ENCODE measurements at places on chromosomes 16 and 17.

GRCh38 chr17:46003907-46004748, 5.1 kb downstream of the STH start:
- no peaks in the 10 kb centered on the region for H3K4me1 ChIP-seq
- H3K36me3 ChIP-seq = no peaks in the 10 kb centered on the region
- no peaks in the 10 kb centered on the region for H3K27me3 ChIP-seq
- H3K4me3 ChIP-seq = no peak overlapping the region
- H3K27ac ChIP-seq = no peak overlapping the region

DNA sequence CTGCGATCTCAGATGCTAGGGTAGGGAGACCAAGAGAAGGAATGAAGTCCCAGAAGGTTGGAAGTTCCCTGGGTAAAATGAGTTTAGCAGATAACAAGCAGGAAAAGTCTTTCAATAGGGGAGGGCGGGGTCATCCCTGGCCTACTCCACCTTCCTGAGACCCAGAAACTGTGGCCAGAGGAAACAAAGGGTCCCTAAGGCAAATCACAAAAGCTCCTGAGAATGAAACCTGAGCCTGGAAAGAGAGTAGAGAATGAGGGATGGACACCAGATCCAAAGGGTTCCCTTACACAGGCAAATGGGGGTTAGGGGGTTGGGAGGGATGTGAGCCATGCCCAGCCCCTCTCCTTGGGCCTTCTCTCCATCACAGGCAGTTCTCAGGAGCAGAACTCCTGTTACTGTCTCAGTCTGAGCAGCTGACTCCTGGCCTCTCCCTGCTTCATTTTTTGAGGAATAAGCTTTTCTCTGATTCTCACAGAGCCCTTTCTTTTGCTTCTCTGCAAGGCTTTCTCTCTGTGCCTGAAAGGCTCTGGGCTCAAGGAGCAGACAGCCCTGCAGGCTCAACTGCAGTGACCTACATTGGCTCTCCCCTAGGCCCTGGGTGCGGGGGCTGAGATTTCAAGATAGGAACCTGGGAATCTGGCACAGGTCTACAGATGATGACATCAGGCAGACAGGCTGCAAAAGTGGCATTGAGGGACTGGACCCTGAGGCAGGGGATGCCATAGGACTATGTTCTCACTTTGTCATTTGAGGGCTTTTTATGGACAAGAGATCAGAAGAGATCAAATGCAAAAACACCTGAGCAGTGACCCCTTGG, 9.8 kb upstream of the NR1D1 start:
- H3K27me3 ChIP-seq = no peaks in the 10 kb centered on the region
- no peak overlapping the region for H3K4me3 ChIP-seq
- no peak for DNase-seq
- H3K4me1 ChIP-seq = peaks cover 77% of the 10 kb centered on the region
- H3K27ac ChIP-seq = no peak overlapping the region

DNA sequence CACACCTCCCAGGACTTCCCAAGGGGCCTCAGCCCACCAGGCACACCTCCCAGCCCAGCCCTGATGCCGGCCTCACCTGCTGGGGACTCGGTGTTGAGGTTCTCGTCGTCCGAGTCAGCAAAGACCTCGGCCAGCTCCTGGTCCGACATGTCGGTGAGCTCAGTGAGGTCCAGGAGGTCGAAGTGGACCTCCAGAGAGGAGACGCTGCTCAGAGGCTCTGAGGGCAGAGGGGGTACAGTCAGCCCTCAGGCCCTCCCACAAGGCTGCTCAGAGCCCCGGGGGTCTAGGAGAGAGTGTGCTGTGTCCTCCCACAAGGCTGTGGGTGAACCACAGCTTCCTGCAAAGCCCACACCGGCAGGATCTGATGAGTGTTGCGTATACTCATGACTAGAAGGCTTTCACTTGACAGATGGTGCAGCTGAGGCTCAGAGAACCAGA, 10.5 kb downstream of the DBNDD1 start:
- peak overlapping the region; percentile 70 for H3K4me3 ChIP-seq
- no peaks in the 10 kb centered on the region for H3K36me3 ChIP-seq

GRCh38 chr17:83200751-83201150, 121.3 kb downstream of the METRNL start:
- H3K4me1 ChIP-seq = peaks cover 34% of the 10 kb centered on the region
- peak overlapping the region; percentile 66 for H3K4me3 ChIP-seq
- peak overlapping the region; percentile 96 for H3K27ac ChIP-seq
- H3K36me3 ChIP-seq = no peaks in the 10 kb centered on the region

- H3K27ac ChIP-seq = no peak overlapping the region
- H3K4me1 ChIP-seq = peaks cover 12% of the 10 kb centered on the region
- H3K27me3 ChIP-seq = peaks cover 29% of the 10 kb centered on the region
- H3K36me3 ChIP-seq = no peaks in the 10 kb centered on the region
These were observed 146.4 kb upstream of the CIBAR2 start for GRCh38 chr16:85258629-85259028.

GRCh38 chr17:38453951-38454421, 25.7 kb downstream of the ARHGAP23 start:
- no peak for DNase-seq
- H3K36me3 ChIP-seq = no peaks in the 10 kb centered on the region
- H3K27me3 ChIP-seq = peaks cover 52% of the 10 kb centered on the region
- H3K27ac ChIP-seq = no peak overlapping the region

- peaks cover 1% of the 10 kb centered on the region for H3K36me3 ChIP-seq
- no peak overlapping the region for H3K27ac ChIP-seq
- H3K4me3 ChIP-seq = no peak overlapping the region
- peaks cover 6% of the 10 kb centered on the region for H3K4me1 ChIP-seq
- no peaks in the 10 kb centered on the region for H3K27me3 ChIP-seq
These were observed 9.9 kb downstream of the LGALS3BP start for GRCh38 chr17:78969865-78970264.

- DNase-seq = no peak
- no peak overlapping the region for H3K4me3 ChIP-seq
- peaks cover 27% of the 10 kb centered on the region for H3K4me1 ChIP-seq
- H3K27ac ChIP-seq = no peak overlapping the region
- H3K36me3 ChIP-seq = no peaks in the 10 kb centered on the region
These were observed 5.1 kb upstream of the KIFC3 start for GRCh38 chr16:57807252-57807967.

DNA sequence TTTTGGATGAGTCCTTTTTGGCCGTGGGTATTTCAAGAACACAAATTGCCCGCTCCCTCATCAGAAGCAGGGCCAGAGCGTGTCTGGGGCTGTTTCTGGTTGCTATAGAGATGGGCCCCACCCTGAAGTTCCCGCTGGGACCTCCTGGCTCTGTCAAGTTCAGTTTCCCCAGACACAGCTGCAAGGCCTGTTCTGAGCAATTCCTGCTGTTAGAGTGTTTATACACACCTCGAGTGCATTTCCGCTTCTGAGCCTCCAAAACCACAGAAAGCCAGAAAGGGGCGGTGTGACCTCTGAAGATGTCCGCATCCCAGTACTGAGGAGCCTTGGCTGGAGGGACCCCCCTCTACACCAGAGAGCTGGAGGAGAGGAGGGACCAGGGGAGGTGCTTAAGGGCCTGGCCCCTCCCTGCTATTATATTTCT, 9.3 kb upstream of the WBP2 start:
- DNase-seq = peak; percentile 55
- no peaks in the 10 kb centered on the region for H3K27me3 ChIP-seq
- H3K4me3 ChIP-seq = no peak overlapping the region
- peak overlapping the region; percentile 56 for H3K27ac ChIP-seq
- no peaks in the 10 kb centered on the region for H3K36me3 ChIP-seq
- H3K4me1 ChIP-seq = peaks cover 15% of the 10 kb centered on the region

GRCh38 chr17:31158746-31159377, 64.1 kb downstream of the NF1 start:
- DNase-seq = no peak
- H3K4me1 ChIP-seq = peaks cover 7% of the 10 kb centered on the region

DNA sequence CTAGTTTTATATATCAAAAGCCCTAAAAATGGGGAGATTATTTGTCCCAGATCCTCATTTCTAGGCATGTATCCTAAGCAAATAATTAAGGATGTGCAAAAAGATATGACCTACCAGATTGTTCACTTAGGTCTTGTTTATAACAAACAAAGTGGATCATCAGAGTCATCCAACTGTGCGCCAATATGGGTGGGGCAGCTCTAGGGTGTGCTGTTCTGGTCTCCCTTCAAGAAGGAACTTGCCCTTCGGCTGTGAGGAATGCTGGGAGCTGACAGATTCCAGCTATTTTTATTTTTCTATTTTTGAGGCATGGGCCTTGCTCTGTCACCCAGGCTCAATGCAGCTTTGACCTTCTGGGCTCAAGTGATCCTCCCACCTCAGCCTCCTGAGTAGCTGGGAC, 13.8 kb downstream of the CHP2 start:
- H3K4me3 ChIP-seq = no peak overlapping the region
- no peak overlapping the region for H3K27ac ChIP-seq
- no peaks in the 10 kb centered on the region for H3K36me3 ChIP-seq

- DNase-seq = no peak
- H3K27me3 ChIP-seq = no peaks in the 10 kb centered on the region
- no peaks in the 10 kb centered on the region for H3K36me3 ChIP-seq
- H3K4me1 ChIP-seq = no peaks in the 10 kb centered on the region
- H3K4me3 ChIP-seq = no peak overlapping the region
These were observed 11.2 kb downstream of the SPNS3 start for GRCh38 chr17:4444782-4445473.

DNA sequence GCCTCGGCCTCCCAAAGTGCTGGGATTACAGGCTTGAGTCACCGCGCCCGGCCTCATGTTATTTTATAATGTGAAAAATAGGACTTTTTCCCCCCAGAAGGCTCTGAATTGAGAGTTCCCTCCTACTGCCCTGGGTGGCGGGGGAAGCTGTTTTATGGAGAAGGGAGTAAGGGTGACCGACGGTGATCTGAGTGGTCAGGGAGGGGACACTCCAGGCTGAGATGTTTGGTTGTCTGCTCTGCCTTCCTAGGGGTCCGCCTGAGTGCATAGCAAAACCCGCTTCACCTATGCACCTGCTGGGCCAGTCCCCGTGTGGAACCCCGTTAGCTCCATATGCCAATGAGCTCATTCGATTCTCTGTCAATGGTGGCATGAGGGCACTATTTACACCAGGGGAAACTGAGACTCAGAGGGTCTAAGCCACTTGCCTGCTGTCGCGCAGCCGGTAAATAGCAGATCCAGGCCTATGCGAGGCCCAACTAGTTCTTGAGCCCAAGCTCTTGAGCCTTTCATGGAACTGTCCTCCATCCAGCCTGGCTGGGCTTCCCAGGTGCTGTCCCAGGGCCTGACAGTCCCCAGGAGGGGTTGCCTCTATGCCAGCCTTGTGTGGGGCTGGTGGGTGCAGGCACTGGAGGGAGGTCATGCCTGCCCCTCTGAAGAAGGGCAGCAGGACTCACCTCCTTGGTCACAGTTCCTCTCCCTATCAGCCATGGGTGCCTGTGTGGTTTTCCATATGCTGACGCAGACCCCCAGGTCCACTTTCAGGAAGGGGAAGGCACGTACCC, 1.7 kb upstream of the GJD3 start:
- H3K36me3 ChIP-seq = no peaks in the 10 kb centered on the region
- no peak overlapping the region for H3K27ac ChIP-seq
- peaks cover 8% of the 10 kb centered on the region for H3K4me1 ChIP-seq
- H3K4me3 ChIP-seq = no peak overlapping the region

DNA sequence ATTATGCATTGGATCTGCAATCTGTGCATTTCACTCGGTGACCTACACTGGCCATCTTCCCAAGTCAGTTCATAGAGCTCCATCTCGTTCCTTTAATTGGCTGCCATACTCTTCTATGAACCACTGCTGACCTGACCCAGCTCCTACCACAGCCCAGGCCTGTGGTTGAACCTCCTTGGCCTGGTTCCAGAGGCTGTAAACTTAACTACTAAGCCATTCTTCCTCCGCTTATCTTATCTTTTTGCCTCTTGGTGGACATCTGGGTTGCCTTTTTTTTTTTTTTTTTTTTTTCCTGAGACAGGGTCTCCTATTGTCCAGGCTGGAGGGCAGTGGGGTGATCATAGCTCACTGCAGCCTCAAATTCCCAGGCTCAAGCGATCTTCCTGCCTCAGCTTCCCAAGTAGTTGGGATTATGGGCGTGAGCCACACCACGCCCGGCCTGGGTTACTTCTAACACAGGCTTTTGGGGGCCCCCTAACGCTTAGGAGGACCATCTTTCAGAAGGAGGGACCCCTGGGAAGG, 18.3 kb downstream of the COQ7 start:
- peaks cover 5% of the 10 kb centered on the region for H3K4me1 ChIP-seq
- no peak overlapping the region for H3K27ac ChIP-seq
- peaks cover 13% of the 10 kb centered on the region for H3K36me3 ChIP-seq
- H3K4me3 ChIP-seq = no peak overlapping the region
- DNase-seq = no peak
- H3K27me3 ChIP-seq = peaks cover 4% of the 10 kb centered on the region

DNA sequence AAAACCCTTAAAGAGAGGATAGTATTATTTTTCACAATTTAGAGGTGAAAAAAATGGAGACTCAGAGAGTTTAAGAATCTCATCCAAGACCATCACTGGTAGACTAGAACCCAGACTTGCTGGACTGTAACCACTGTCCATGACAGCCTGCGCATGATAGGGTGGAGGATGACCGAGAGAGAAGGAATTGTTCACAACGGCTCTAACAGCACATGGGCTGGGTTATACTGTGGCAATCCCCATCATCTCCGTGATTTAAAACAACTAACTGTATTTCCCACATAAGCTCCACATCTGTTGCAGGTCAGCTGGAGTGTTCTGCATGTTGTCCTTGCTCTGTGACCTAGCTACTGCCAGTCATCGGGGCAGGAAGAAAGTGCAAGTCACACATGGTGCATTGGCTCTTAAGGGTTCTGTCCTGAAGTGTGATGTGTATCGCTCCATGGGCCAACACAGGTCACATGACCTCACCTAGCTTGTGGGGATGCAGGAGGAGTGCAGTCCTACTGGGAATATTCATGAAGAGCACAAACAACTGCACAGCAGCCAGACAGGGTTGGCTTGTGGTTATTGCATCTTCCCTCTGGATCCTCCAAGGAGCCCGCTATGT, 131.2 kb upstream of the MPHOSPH6 start:
- H3K36me3 ChIP-seq = no peaks in the 10 kb centered on the region
- no peak for DNase-seq
- peaks cover 3% of the 10 kb centered on the region for H3K27me3 ChIP-seq

DNA sequence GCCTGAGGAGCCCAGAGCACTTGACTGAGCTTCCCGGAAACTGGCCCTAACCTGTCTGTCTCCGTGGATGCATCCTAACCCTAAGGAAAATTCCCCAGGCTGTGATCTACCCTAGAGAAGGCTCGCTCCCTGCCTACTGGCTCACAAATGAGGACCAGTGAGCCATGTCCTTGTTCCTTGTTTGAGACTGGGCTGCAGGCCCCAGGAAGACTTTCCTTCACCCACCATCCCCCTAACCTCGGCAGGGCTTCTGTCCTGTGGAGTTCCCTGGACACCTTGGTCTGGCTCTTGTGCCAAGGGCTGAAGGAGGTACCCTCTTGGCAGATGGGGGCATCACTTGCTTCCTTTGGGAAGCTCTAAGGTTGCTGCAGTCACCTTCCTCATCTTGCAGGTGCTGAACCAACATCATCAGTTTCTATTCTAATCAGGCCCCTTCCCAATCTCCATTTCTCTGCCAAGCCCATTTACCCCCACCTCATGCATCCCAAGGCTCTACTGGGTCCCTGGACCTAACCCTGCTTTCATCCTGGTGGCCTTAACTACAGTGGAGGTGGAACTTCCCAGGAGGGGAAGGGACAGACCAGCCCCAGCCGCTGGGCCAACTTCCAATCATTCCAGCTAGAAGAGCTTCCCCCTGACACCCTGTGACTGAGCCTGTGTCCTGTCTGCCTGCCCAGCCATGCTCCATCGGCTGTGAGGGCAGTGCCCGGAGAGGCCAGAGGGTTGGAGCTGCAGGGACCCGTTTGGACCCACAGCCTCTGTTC, 12.4 kb downstream of the RNF40 start:
- H3K4me1 ChIP-seq = peaks cover 16% of the 10 kb centered on the region
- no peaks in the 10 kb centered on the region for H3K27me3 ChIP-seq
- H3K4me3 ChIP-seq = peak overlapping the region; percentile 94

- H3K27ac ChIP-seq = no peak overlapping the region
- no peaks in the 10 kb centered on the region for H3K4me1 ChIP-seq
- H3K4me3 ChIP-seq = no peak overlapping the region
These were observed 188.7 kb downstream of the HS3ST3A1 start for GRCh38 chr17:13413001-13413400.
